Type B pancreatic cell (in vitro differentiated cells): ENCODE measurements at places on chromosomes 11 and 22. TPM values are rescaled to one million over a fixed set of nuclear protein-coding genes. Genes with fewer than 3 reads are reported as not detected.

RPLP2 gene
- total RNA-seq = 1,985 and 2,207 TPM in 2 replicates

IL18 gene
- 0.94 and 1.3 TPM in 2 replicates for total RNA-seq

GRCh38 chr22:20863366-20863765 lies 4.6 kb downstream of the SNAP29 start:
- no peak overlapping the region for H3K27ac ChIP-seq
- no peak for DNase-seq
- H3K4me3 ChIP-seq = no peak overlapping the region
- peaks cover 30% of the 10 kb centered on the region for H3K4me1 ChIP-seq
- no peaks in the 10 kb centered on the region for H3K27me3 ChIP-seq

GRCh38 chr22:44314425-44315067 lies 1.8 kb upstream of the SHISAL1 start:
- H3K4me1 ChIP-seq = peaks cover 11% of the 10 kb centered on the region
- H3K36me3 ChIP-seq = no peaks in the 10 kb centered on the region
- no peaks in the 10 kb centered on the region for H3K27me3 ChIP-seq
- H3K27ac ChIP-seq = no peak overlapping the region

DNA sequence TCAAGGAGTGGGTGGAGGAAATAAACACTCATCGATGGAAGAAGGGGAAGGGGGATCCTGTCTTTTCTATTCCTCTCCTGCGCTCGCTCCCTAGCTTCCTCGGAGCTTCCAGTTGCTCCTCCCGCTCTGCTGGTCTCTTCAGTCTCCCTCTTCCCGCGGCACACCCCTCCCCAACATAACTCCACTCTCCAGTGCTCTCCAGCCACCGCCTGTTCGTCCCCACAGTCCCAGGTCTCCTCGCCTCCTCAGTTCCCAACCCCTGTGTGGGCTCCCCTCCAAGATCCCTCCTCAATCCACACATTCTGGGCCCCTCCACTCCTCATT lies 438 bp downstream of the ZW10 start:
- peaks cover 31% of the 10 kb centered on the region for H3K27me3 ChIP-seq
- H3K4me1 ChIP-seq = peaks cover 17% of the 10 kb centered on the region
- peak overlapping the region; percentile 100 for H3K4me3 ChIP-seq
- DNase-seq = no peak
- peak overlapping the region; percentile 97 for H3K27ac ChIP-seq

DNA sequence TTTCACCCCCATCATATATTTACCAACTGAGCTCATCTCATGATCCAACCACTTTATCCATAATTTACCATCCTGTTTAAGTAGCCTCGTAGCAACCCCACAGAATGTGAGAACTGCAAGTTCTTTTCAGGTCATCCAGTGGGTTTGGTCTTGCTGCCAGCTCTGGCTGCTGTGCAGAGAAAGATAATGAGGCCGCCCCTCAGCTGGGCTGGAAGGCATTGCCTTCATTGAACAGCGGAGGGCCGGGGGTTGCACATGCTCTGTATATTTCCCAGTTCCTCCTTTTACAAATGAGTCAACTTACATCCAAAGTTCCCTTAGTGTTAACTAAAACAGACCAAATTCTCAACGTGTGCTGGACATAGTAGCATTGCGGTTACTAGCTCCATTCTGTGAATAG lies 96.7 kb downstream of the SYN3 start:
- H3K36me3 ChIP-seq = no peaks in the 10 kb centered on the region
- H3K27me3 ChIP-seq = peaks cover 3% of the 10 kb centered on the region
- no peak overlapping the region for H3K4me3 ChIP-seq

GANAB gene
- total RNA-seq = 278 and 372 TPM in 2 replicates

DNA sequence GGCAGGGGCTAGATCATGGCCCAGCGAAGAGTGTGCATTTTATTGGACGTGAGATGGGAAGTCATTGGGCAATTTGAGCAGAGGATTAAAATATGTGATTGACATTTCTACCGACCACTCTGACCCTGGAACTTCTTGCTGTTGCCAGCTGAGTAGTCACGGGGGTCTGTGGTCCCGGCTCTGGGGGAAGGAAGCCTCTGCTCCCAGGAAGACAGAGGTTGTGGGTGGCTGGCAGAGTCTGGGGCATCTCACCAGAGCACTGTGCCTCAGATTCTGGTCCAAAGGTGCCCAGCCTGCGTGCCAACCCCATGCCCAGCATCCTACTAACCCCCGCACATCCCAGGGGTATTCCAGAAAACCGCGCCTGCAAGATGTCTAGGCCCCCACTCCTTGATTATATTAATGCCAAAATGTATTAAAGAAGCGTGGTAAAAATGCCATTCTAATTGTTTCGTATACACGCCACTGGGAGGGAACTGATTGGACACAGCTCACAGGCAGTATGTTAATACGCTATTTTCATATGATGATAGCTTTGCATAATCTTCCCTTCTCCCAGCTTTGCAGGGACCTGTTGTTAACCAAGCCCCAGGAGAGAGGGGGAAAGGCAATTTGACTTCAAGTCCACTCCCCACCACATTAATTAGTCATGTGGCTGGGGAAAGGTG lies 25.3 kb upstream of the LMO1 start:
- H3K36me3 ChIP-seq = no peaks in the 10 kb centered on the region
- H3K4me1 ChIP-seq = peaks cover 15% of the 10 kb centered on the region
- no peak overlapping the region for H3K27ac ChIP-seq

DNA sequence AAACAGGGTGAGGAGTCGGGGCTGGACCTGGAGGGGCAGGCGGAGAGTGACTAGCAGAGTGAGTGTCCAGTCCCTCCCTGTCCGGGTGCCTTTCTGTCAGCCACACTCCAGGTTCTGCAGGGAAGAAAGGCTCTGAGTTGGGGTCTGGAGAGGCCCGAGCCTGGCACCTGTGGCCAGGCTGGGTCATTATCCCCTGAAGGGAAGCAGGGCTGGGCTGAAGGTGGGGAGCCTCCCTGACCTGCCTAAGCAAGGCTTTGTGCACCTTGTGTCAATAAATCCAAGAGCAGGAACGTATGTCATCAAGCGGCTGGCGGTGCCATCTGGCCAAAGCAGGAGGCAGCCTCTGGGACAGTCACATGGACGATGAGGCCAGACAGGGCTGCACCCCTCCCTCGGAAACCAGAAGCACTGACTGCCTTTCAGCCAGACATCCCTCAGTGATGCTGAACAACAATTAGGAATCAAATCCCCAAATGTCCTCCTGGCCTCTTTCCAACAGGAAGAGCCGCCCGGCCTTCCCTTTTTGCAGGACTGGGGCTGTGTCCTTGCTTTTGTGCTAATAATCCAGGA lies 73.9 kb upstream of the FGF3 start:
- H3K27me3 ChIP-seq = peaks cover 36% of the 10 kb centered on the region
- H3K36me3 ChIP-seq = no peaks in the 10 kb centered on the region
- no peak for DNase-seq
- peaks cover 14% of the 10 kb centered on the region for H3K4me1 ChIP-seq
- no peak overlapping the region for H3K27ac ChIP-seq

- no peak overlapping the region for H3K4me3 ChIP-seq
- H3K27ac ChIP-seq = no peak overlapping the region
- no peaks in the 10 kb centered on the region for H3K36me3 ChIP-seq
- peaks cover 14% of the 10 kb centered on the region for H3K4me1 ChIP-seq
- peak; percentile 55 for DNase-seq
- H3K27me3 ChIP-seq = no peaks in the 10 kb centered on the region
Observed at GRCh38 chr11:2761131-2762030, 61.6 kb upstream of the KCNQ1OT1 start.

DNA sequence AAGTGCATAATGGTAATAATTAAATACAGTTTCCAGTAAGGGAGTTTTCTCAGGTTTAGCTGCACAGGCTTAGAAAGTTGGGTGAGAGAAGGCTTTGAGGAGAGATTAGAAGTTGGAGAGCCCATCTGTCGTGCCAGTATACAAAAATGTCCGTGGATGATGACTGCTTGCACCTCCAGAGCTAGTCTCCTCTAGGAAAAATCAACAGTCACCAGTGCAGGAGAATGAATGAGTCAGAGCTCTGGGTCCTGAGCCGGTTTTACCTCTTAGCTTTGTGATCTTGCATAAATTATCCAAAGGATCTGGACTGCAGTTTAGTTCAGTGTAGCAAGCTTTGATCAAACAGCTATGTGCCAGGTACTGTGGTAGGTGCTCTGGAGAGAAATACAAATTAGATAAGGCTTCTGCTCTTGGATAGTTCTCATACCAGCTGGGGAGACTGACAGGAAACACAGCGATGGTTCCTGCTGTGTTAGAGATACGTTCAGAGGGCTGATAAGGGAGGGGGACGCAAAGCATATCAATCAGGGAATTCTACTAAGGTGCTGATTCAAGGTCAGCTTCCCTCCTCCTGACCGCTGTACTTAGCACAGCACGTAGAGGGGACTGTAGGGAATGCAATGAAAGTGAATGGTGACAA lies 125.9 kb downstream of the TEAD1 start:
- H3K27me3 ChIP-seq = no peaks in the 10 kb centered on the region
- peaks cover 76% of the 10 kb centered on the region for H3K4me1 ChIP-seq
- H3K27ac ChIP-seq = peak overlapping the region; percentile 99
- no peak for DNase-seq
- peak overlapping the region; percentile 83 for H3K4me3 ChIP-seq
